ENCODE measurements at places on chromosomes 16 and 17.

DNA sequence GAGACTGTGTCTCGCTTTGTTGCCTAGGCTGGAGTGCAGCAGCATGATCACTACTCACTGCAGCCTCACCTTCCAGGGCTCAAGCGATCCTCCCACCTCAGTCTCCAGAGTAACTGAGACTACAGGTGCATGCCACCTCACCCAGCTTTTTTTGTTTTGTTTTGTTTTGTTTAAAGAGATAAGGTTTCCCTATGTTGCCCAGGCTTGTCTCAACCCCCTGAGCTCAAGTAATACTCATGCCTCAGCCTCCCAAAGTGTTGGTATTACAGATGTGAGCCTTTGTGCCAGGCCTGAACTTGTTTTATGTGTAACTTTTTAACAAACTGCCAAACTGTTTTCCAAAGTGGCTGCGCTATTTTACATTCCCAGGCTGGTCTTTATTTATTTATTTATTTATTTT, 41.8 kb upstream of the NUDT7 start:
- DNase-seq = no peak

- DNase-seq = no peak
Measured at GRCh38 chr17:18117533-18117932, 9.0 kb downstream of the MYO15A start.

DNA sequence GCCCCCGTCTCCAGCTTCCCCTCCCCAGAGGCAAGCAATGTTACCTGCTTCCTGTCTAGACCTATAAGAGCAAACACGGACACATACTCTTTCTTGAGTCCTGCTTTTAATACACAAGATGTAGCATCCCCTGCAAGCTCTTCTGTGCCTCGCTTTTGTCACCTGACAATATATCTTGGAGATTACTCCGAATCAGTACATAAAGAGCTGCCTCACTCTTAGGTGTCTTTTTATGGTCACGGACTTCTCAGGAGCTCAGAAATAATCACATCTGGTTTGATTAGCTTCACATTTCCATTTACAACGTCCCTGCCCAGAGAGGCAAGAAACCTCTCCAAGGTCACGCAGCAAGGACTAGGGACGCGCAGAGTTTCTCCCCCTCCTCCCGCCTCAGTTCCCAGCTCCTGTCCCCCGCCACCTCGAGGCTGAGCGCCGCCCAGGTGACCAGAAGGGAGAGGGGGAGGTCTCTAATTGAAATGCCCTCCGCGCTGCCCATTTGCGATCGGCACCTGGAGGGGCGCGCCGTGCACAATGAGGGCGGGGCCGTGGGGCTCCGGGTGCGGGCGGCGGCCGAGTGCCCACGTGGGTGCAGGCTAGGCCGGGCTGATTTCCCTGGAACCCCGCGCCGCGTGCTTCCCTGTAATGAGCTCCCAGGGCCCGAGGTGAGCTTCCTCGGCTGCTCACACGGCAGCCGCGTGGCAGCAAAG, 13.8 kb upstream of the SEZ6 start:
- DNase-seq = no peak

GRCh38 chr17:70772761-70773160, 603.4 kb downstream of the KCNJ2 start:
- DNase-seq = no peak

- DNase-seq = no peak
Measured at GRCh38 chr16:60413969-60414368, 1622.3 kb downstream of the CDH8 start.

DNA sequence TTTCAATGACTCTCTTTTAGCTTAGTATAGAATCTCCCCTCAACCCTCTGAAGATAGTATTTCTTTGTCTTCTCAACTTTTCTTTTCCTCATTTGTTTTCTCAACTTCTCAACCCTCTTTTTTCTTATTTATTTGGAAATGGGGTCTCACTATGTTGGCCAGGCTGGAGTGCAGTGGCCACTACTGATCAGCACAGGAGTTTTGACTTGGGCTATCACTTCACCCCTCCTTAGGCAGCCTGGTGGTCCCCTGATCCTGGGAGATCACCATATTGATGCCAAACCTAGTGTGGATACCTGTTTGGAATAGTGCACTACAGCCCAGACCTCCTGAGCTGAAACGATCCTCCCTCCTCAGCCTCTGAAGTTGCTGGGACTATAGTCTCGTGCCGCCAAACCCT, 79.8 kb downstream of the PITPNC1 start:
- no peak for DNase-seq

DNA sequence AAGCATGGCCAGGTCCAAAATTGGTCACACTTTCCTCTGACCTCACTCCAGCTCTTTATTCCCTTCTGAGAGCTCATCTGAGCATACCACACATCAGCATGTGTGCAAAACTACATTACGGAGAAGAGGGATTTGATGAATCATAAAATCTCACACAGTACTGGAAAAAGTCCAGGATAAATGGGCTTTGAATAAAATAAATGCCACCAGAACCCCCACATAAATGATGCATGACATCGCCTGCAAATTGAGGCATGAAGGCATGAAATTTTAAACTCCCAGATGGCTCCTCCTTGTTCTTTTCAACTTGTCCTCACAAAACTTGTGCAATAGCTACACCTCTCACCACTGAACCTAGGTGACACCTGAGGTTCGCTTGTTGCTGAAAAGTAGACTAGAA, 439.5 kb downstream of the CA10 start:
- no peak for DNase-seq
